H9 (cell line): ENCODE measurements at places on chromosomes 13 and 19.

GRCh38 chr13:94992036-94992960 is 280.0 kb upstream of the SOX21 start:
- H3K27ac ChIP-seq: no peak overlapping the region
- peaks cover 2% of the 10 kb centered on the region; the same call in 1 of the 2 replicates for H3K4me1 ChIP-seq
- H3K4me3 ChIP-seq: no peak overlapping the region
- no peaks in the 10 kb centered on the region for H3K27me3 ChIP-seq
- no peaks in the 10 kb centered on the region for H3K36me3 ChIP-seq
- no peak for DNase-seq

DNA sequence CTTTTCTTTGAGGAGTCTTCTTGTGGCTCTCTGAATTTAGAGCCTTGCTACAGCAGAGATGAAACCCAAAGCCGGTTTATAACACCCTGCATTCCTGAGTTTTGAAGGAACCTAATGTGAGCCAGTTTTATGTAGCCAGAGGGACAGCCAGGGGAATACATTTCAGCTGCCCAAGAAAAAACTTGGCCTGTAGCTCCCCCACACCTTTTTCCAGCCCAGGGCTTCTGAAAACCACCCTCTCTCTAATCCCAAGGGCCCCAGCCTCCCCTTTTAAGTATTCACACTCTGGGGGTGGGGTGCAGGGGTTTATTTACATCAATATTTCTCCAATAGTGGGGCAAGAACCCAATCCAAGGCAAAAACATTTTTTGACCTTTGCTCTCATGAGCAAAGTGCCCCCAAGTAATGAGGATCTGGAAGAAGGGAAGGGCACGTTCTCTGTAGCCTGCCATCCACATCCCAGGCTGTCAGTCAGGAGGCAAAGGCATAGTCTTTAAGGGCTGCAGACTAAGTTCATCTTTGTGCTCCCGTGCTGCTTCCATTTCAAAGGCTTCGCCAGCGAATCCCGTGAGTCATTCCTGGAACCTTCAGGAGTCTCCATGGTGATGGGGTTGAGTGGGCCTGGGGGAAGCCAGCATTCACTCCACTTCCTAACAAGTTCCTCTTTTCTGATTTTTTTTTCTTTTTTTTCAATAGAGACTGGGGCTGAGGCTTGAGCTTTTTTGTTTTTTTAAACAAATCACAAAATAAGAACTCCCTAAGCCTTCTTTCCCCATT is 33.2 kb upstream of the MEDAG start:
- H3K36me3 ChIP-seq: no peaks in the 10 kb centered on the region; the same call in 2 of the 3 replicates
- peak; percentile 81 for DNase-seq
- H3K4me1 ChIP-seq: no peaks in the 10 kb centered on the region; the same call in none of the 2 replicates
- no peaks in the 10 kb centered on the region; the same call in 1 of the 2 replicates for H3K27me3 ChIP-seq
- H3K27ac ChIP-seq: no peak overlapping the region
- H3K4me3 ChIP-seq: no peak overlapping the region; the same call in 2 of the 3 replicates

- no peak overlapping the region for H3K27ac ChIP-seq
- no peak for DNase-seq
- H3K27me3 ChIP-seq: no peaks in the 10 kb centered on the region
- H3K4me3 ChIP-seq: no peak overlapping the region
- no peaks in the 10 kb centered on the region for H3K36me3 ChIP-seq
Measured at GRCh38 chr13:60326273-60326672, 70.7 kb upstream of the TDRD3 start.

DNA sequence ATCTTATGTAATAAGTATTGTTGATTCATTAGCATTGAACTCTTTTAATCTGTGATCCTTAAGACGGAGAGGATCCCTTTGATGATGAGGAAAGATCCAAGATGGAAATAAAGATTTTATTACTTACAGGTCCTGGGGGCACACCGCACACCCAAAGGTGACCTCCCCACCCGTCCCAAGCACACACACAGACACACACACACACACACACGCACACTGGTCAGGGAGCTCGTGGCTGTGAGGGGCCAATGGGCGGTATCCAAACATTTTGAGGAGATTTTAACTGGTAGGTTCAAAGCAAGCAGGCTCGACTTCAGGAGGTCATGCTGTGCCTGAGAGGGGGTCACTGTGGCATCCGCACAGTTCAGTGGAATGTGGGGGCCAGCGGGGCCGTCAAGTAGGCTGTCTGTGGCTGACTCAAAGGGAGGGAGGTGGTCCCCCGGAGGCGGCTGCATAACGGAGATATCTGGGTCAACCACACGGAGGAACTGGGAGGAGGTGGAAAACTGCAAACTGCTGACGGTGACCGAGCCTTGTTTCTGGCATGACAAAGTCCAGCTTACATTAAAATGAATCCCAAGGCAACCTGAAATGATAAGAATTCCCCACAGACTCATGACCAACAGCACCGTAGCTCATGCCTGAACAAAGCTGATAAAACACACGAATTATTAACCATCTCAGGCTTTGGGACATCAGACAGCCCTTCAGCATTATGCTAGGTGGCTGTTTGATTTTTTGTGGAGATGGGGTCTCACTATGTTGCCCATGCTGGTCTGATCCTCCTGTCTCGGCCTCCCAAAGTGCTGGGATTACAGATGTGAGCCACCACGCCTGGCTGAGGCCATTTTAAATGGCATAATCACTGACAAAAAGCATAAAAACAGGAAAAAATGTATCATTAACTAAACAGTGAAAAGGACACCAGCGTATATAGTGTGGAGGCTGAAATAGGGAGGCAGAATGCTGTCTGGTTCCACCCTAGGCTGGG is 20.9 kb upstream of the SIGLEC11 start:
- peaks cover 6% of the 10 kb centered on the region for H3K36me3 ChIP-seq
- H3K27ac ChIP-seq: no peak overlapping the region
- no peak overlapping the region for H3K4me3 ChIP-seq
- H3K27me3 ChIP-seq: no peaks in the 10 kb centered on the region
- DNase-seq: no peak

DNA sequence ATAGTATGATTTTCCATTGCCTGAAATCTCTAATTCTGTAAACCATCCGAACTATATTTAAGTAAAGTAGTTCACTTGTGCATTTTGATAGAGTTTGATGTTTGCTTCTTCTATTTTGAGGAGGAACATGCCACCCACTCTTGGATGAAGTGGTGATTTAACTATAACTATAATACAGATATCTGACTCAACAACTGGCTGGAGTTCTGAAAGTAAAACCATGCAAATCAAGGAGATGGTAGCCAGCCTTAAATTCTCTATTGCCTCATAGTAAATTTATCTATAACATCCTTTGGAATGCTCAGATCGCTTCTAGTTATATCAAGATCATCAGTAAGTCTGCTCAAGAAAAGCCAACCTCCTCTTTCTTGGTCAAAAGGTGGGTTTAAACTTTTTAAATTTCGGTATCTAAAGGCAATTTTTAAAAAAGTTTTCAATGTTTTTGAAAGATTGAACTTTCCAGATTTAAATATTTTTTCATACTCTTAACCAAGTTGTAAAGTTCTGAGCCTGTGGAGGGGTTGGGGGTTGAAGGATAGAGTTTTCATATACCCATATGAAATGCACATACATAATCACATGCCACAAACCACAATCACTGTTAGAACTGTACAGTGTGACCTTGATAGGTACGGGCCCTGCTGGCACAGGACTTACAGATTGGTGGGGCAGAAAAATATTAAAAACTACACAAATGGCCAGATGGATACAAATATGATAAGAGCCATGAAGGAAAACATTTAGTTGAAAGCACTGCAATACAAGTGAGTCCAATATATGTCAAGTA is 90.5 kb upstream of the RFC3 start:
- H3K36me3 ChIP-seq: no peaks in the 10 kb centered on the region
- H3K4me1 ChIP-seq: no peaks in the 10 kb centered on the region
- H3K27me3 ChIP-seq: no peaks in the 10 kb centered on the region
- no peak overlapping the region for H3K27ac ChIP-seq

DNA sequence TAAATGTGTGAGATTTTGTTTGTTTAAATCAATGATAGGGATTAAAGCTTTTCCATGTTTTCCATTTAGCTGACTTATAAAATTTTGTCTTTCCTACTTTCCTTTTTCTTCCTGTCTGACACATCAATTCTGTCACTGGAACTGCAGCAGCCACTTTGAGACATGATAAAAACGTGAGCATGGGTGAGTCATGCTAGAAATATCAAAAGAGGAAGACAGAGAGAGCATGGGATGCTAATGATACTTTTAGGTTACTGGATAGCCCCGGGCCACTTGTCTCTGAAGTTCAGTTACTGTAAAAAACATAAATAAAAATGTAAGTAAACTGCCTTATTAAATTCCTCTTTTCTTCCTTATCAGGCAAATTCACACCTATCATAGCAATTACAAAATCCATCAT is 1332.0 kb upstream of the PCDH20 start:
- no peaks in the 10 kb centered on the region for H3K27me3 ChIP-seq
- H3K4me3 ChIP-seq: no peak overlapping the region
- DNase-seq: no peak
- H3K4me1 ChIP-seq: no peaks in the 10 kb centered on the region

DNA sequence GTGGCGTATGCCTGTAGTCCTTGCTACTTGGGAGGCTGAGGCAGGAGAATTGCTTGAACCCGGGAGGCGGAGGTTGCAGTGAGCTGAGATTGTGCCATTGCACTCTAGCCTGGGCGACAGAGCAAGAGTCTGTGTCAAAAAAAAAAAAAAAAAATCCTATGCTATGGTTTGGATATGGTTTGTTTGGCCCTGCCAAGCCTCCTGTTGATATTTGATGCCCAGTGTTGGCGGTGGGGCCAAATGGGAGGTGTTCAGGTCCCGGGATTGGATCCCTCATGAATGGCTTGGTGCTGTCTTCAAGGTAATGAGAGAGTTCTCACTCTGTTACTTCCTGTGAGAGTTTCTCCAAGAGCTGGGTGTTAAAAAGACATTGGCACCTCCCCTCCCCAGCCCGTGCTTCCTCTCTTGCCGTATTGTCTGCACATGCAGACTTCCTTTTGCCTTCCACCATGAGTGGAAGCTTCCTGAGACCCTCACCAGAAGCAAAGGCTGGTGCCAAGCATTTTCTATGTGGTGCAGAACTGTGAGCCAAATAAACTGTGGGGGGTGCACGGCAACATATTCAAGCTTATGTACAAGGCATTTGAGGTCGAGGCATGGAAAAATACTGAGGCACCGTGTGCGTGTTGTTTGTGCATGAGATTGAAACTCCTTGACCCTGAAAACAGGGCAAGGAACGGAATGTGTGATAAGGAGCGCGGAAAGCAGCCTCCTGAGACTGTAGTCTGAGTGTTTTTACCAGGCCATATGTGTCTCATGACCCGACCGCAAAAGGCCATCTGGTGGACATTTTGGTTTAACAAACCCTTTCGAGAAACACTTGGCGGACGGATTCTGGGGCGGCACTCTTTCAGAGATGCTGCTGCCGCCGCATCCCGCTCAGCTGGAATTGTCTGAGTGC is 7.3 kb downstream of the SIGLEC9 start:
- H3K27ac ChIP-seq: no peak overlapping the region
- peaks cover 1% of the 10 kb centered on the region; the same call in 1 of the 3 replicates for H3K36me3 ChIP-seq
- H3K4me1 ChIP-seq: no peaks in the 10 kb centered on the region

DNA sequence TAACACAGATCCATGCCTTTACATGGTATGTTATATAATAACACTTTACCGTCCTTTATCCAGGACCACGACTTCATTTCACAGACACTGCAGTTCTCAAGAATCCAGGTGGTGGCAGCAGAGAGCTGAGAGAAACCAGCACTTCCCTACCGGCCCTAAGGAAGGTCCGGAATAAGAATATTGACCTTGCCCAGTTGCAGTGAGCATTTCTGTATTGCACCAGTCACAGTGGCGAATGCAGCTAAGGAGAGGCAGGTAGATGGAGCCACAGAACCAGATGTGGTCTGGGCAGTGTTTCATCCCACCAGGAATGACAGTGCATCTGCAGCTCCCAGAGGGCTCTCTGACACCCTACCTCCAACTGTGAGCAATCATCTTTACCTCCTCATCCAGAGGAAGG is 44.6 kb downstream of the ZNF787 start:
- H3K4me1 ChIP-seq: no peaks in the 10 kb centered on the region
- no peak for DNase-seq
- no peaks in the 10 kb centered on the region for H3K36me3 ChIP-seq

DNA sequence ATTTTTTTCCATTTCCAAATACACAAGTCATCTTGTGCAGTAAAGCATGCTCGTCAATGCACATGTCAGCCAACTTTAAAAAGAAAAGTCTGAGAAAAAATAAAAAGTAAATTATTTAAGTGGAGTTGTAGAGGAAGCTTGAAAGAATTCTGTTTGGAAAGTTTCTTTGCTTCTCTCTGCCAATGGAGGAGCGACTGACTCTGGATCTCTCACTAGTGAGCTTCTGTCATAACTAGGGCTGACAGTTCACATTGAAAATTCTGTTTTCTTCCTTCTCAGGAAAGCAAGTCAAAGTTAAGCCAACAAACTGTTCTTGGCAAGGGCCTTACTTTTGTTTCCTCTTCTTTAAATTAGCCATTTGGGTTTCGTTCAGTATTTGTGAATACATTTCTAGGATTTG is 298.2 kb downstream of the POU4F1 start:
- H3K36me3 ChIP-seq: no peaks in the 10 kb centered on the region
- H3K4me1 ChIP-seq: no peaks in the 10 kb centered on the region
- H3K27me3 ChIP-seq: no peaks in the 10 kb centered on the region
- no peak overlapping the region for H3K4me3 ChIP-seq
- DNase-seq: no peak

DNA sequence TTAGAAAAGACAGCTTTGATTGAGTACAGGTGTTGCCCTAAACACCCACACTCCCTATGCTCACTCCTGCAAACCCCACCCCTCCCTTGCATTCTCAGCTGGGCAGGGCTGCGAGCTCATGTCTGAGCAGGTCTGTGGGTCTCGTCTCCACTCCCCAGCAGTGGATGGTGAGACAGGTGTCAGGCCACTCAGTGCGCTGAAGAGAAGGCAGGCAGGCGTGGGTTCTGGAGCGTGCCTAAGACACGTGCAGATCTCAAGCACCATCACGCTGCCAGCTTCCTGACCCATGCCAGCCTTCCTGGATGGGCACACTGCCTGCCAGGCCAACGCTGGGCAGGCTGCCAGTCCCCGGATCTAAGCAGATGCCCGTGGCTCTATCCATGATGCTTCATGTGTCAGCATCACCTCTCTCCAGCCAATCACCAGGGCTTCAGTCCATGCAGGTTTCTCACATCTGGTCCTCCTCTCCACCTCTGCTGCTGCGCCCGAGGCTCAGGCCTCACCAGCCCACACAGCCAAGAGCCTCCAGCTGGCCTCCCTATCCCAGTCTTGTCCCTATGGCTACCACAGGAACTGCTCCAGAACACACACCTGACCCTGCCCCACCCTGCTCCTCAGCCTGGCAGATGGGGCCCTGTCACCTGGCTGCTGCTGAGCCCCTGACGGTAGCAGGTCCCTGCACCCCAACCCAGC is 42.6 kb downstream of the EPS15L1 start:
- H3K36me3 ChIP-seq: peaks cover 47% of the 10 kb centered on the region
- H3K4me3 ChIP-seq: peak overlapping the region; percentile 14; the same call in 1 of the 3 replicates
- H3K27me3 ChIP-seq: no peaks in the 10 kb centered on the region
- no peaks in the 10 kb centered on the region for H3K4me1 ChIP-seq
- H3K27ac ChIP-seq: no peak overlapping the region
